SK-N-SH treated with all-trans-retinoic acid at 6 μM for 48 hours (cell line): ENCODE measurements at places on chromosomes 7 and 10.

DNA sequence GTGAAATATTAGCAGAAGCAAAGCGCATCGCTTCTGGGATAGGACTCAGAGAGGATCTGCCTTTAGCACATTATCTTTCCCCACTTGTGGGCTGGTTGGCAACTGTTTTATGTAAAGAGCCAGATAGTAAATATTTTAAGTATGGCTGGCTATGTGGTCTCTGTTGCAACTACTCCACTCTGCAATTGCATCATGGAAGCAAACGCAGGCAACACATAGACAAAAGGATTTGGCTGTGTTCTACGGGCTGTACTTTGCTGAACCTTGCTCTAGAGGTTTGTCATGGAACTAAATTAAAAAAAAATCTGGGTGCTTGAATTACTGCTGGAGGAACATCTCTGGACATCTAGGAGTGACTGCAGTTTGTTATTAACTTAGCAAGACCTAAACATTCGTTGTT is 307.8 kb upstream of the TPK1 start:
- ATAC-seq, result no peak

DNA sequence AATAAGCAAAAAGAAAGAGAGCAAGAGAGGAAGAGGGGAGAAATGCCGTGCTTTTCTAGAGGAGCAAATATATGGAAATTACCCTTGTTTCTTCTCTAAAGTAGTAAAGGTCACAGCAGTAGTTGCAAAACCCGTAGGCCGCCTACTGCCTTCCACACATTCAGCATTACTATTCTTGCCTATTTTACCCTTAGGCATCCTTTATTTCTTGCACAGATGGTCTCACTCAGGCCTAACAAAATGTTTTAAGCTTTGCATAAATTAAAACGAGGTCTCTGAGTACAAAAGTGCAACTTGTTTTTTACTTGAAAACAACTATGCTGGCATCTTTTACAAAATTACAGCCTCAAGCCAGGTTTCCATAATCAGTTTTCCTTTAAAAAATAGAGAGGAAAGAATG is 644.6 kb downstream of the AUTS2 start:
- ATAC-seq, result no peak

GRCh38 chr7:36128448-36129047 is 24.5 kb upstream of the EEPD1 start:
- peak; percentile 99 for ATAC-seq

DNA sequence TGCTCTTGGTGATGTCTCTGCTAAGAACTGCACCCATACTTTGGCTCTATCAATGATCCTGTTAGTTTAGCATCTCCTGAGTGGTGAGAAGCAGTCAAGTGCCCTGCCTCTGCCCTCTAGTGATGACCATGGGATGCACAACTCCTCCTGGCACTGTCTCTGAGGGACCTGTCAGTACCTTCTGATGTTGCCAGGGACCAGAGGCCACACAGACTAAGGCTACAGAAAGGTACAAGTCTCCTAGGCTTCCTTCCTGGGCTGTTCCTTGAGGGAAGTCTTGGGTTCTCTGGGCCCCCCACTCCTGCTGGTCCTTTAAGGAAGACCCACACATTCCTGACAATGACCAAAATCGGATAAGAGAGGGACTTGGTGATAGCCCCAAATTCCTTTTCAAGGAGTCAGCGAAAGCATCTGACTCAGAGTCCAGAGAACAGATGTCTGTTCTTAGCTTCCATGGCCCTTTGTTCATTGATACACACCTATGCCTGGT is 15.3 kb downstream of the NKX2-3 start:
- peak; percentile 88 for ATAC-seq

- no peak for ATAC-seq
Measured at GRCh38 chr7:47046949-47047348, 535.0 kb downstream of the TNS3 start.

DNA sequence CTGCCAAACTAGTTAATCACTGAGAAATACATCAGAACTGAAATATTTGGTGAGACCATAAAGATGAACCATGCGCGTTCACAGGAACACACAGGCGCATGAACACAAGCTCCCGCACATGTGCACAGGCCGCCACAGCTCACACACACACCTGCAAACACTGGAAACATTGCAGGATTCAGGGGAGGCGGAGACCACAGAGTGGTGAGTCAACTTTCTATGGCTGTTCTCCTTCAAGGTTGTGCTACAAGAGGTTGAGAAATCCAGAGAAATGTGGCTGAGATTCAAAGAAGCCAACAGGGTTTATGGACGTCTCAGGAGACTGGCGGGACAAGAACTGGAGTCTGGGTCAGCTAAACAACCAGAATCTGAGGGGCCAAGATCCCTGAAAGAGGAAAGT is 17.8 kb downstream of the ESYT2 start:
- ATAC-seq, result peak; percentile 42; the same call in 2 of the 3 replicates

- ATAC-seq, result no peak
Measured at GRCh38 chr10:26488344-26488743, 50.2 kb downstream of the APBB1IP start.

- ATAC-seq, result no peak
Measured at GRCh38 chr10:27607591-27607990, 103.5 kb downstream of the RAB18 start.

DNA sequence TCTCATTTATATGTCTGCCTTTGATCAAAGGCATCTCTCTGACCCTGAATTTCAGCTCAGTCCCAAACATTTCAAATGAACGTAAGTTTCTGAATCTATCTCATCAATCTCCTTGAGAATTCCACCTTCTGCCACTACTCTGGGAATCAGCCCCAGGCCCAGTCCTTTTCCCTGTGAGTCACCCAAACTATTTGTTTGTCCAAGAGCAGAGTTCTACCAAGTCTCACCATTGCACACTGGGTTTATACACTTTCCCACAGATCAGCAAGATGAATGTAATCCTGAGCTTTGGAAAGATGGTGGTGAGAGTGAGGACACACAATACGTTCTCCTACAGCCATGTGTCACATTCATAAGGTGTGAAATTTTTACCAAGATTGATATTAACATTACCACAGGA is 251.3 kb upstream of the VWC2 start:
- no peak for ATAC-seq

DNA sequence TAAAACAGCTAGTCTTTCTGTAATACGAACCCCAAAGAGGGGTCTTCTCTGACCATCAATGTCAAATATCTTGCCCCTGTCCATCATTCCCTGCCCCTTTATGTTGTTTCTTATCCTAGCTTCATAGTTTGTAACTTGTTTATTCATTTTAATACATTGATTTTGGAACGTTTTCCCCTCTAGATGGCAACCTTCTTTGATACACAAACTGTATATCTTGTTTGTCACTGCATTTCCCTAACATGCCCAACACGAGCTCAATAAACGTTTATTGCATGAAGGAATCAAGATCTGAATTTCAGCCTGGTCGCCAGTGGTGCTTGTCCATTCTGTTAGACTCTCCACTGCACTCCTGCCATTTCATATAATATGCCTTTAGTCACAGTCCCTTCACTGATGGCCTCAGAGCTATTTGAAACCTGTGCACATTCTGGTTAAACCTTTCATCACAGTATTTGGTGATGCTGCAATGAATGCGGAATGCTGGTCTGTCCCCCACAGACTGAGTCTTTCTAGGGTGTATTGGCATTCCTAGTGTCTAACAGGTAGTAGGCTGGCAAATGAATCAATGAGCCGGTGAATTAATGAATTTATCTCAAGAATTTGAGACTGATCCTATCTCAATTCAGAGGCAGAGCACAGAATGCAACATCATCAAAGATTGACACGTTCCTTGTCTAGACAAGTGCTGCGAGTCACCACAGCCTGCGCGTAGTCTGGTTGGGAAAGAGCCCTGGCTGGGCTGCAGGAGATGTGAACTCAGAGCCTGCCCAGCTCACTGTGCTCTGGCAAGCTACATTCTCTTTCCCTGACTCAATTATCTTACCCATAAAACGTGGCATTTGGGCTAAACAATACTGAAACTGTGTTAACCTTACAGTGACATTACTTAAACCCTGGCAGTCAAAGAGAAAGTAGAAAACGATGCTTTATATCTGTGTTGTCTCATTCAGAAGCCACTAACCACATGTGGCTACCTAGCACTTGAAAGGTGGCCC is 55.2 kb upstream of the FRMD4A start:
- no peak for ATAC-seq

GRCh38 chr7:107843184-107843583 is 40.2 kb upstream of the SLC26A3 start:
- ATAC-seq, result no peak

GRCh38 chr10:99372546-99373271 is 43.6 kb downstream of the CNNM1 start:
- no peak for ATAC-seq

DNA sequence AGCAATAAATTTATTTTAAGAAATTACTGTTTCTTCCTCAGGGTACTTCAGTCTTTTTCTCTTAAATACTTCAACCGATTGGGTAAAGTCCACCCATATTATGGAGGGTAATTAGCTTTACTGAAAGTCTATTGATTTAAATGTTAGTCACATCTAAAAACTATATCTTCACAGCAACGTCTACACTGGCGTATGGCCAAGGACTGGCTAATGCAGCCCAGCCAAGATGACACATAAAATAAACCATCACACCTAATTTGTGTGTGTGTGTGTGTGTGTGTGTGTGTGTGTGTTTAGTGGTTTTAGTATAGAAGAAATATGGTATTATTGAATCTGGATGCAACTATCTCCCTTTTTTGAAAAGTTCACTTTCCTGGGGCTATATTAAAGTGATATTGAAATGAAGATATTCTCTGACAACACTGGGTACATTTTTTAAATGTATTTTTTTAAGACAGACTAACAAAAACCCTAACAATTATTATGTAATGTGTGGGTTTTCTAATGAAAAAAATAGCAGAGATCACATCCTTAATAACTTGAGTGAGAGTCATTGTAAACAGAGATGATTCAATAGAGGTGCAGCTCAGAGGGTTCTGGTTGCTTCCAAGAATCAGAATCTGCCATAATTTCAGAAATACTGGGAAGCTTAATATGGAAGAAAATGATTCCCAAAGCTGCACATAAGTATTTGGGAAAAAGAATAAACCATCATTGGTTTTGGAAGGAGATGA is 584.2 kb upstream of the MBL2 start:
- no peak for ATAC-seq
